ENCODE measurements at places on chromosomes 4 and X.
A peak's percentile ranks its signal among the peaks of the same experiment; 100 is the strongest.

GRCh38 chrX:7147413-7147977 is at the start of gene STS:
STS (plus strand) TSS chrX:7147712; CDS start chrX:7253200, 105,488 bp downstream.
- DNase-seq, result peak; percentile 27

DNA sequence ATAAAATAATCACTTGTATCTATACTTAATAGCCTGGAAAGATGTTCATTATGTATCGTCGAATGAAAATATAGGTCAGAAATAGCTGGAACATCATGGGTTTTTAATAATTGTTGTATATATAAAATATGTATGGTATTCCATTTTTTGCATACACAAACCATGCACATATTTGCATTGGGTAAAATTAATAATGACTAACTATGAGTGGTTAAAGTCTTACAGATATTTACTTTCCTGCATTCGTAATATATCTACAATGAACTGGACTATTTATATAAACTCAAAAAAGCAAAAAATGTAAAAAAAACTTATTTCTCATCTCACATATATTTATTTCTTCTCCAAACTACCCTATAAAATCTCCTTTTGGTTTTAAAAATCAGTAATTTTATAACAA is 46.0 kb downstream of the CYLC1 start:
- no peak for DNase-seq

GRCh38 chr4:138367942-138368341 is 125.8 kb upstream of the SLC7A11 start:
- DNase-seq, result no peak

GRCh38 chr4:105509291-105509690 is 35.4 kb upstream of the PPA2 start:
- no peak for DNase-seq

DNA sequence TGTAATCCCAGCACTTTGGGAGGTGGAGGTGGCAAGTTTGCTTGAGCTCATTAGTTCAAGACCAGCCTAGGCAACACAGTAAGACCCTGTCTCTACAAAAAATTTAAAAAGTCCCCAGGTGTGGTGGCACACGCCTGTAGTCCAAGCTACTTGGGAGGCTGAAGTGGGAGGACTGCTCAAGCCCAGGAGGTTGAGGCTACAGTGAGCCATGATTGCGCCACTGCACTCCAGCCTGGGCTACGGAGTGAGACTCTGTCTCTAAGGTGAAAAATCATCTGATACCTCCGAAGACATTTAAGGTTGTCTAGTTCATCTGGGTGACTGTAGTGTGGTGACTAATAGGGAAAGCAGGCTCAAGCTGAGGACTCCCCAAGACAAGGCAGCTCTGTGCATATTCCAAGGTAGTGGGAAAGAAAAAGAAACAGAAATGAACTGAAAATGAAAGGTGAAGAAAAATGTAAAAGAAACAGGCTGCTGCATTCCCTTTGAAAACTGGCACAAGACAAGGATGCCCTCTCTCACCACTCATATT is 23.3 kb downstream of the FRYL start:
- no peak for DNase-seq

DNA sequence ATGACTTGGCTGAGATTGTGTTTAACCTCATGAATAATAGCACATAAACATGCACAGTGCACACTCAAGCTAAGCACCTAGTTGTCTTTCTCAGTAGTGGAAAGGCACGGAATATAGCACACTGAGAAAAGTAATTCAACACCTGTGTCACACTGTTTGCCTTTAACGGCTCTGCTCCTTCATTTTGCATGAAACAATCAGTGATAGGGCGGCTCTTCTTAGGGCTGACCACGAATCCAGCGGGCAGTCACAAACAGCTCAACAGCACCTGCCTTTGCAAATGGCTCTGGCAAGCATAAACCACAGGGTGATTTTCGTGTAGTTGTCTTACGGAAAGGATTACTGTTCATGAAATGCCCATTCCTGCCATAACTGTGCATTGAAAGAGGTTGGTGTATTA is 954.0 kb upstream of the TENM3 start:
- no peak for DNase-seq

GRCh38 chrX:6266041-6266440 is 37.4 kb upstream of the NLGN4X start:
- DNase-seq, result no peak

DNA sequence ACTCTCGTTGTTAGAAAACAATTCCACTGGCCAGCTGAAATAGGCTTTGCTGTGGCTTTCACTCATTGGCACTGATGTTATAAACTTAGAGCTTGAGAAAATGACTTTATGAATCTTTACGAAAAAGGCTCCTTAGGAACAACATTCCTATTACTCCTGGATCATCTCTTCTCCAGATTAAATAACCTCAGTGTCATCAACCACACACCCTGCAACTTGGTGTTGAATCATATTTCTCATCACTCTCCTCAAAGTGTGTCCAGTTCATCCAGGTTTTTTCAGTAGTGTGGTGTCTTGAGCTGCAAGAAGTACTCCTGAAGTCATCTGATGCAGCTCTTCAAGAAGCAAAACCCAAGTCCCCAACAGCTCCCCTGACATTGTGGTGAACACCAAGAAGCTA is 28.1 kb upstream of the ANOS1 start:
- DNase-seq, result no peak

DNA sequence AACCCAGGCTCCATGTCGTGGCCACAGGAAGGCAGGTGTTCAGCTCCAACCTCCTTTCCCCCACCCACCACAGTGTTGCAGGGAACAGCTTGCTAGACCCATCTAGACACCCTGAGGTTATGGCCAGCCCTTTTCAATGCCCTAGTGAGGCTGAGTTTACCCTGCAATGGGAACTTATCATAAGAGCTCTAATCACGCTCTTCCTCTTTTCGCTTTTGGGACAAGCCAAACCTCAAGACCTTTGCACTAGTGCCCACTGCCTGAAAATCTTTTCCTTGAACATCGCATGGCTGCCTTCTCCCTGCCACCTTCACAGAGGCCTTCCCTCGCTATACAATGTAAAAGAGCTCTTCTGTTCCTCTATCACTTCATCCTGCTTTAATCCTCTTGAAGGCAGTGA is 2.4 kb upstream of the FGFBP2 start:
- DNase-seq, result no peak

GRCh38 chr4:35138449-35138848 is 1105.9 kb downstream of the ARAP2 start:
- no peak for DNase-seq

- DNase-seq, result no peak
Measured at GRCh38 chr4:59655996-59656395, 1544.1 kb upstream of the ADGRL3 start.

DNA sequence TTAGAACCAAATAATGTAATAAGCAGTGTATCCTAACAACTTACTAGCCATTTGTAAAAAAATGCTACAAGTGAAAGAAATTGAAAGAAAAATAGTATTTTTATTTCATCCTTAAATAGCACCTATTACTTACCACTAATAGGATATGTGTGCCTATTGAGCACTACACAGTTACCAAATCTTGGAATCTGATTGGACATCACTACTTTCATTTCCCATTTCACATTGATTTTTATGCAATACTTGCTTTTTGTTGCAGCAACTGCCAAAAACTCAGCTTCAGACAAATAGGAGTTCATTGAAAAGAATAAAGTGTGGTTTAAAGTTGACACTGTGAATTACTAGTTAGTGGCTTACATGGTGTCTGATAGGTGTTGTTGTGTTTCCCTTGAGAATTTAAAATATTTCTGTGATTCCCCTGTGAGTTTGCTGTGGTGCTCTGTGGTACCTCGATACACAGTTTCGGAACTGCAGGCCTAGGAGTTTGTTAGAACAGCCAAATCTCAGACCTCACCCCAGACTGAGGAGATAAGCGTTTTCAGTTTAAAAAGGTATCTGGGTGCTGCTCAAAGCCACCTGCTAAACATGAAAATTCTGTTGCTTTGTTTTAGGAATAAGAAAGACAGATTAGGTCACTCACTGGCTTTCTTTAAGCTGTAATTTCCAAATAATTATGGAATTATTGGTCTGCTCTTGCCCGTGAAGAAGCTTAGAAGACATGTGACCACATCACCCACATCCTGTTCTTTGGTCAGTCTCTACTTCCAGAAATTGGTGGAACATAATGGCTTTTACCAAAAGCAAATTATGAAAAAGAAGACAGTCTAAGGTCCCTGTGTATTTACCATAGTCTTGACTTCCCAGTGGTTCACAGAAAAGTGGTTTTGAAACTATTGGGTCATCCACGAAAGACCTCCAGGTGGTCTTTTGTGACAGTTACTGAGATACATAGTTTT is 97.8 kb downstream of the SYTL5 start:
- no peak for DNase-seq

DNA sequence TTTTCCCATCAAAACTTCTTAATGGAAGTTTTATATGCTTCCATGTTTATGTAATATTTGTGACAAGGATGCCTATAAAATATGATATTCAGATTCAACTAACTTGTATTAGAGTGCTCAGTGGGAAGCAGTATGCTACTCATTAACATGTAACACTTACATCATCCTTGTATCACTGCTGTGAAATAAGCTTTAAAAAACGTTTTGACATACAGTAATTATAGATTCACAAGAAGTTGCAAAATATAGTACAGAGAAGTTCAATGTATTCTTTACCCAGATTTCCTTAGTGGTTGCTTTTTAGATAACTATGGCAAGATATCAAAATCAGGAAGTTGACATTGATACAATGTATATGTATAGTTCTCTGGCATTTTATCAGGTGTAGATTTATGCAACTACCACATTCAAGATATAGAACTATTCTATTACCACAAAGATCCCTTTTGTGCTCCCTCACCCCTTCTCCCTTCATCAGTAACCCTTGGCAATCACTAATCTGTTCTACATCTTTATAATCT is 56.3 kb downstream of the DTHD1 start:
- DNase-seq, result no peak

GRCh38 chrX:130085551-130086446 is 24.5 kb downstream of the ELF4 start:
- DNase-seq, result no peak

- DNase-seq, result no peak
Measured at GRCh38 chrX:56782352-56782751, 53.3 kb downstream of the NBDY start.

DNA sequence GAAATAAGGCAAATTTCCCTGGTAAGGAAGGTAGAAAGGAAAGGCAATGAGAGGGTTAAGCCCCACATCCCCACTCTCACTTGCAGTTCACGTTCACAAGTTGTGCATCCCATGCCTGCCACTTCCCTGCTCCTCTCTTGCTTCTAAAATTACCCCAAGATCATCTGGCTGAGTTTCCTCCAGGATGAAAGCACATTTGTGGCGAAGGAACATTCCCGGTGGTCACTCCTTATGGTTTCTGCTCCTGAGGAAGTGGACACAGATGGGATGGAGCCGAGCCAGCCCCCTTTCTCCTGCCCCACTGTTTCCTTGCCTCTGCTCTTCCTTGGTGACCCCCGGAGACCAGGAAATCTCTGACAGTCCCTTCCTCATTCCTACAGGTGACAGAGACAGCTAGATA is 37.5 kb downstream of the SPINK2 start:
- DNase-seq, result no peak

- DNase-seq, result no peak
Measured at GRCh38 chrX:97751735-97752134, 868.0 kb downstream of the RPA4 start.

- DNase-seq, result no peak
Measured at GRCh38 chr4:91824773-91825172, 479.0 kb upstream of the GRID2 start.

GRCh38 chr4:44985938-44986337 is 259.6 kb upstream of the GNPDA2 start:
- DNase-seq, result no peak

GRCh38 chr4:141109983-141110382 is 23.3 kb downstream of the RNF150 start:
- DNase-seq, result no peak

DNA sequence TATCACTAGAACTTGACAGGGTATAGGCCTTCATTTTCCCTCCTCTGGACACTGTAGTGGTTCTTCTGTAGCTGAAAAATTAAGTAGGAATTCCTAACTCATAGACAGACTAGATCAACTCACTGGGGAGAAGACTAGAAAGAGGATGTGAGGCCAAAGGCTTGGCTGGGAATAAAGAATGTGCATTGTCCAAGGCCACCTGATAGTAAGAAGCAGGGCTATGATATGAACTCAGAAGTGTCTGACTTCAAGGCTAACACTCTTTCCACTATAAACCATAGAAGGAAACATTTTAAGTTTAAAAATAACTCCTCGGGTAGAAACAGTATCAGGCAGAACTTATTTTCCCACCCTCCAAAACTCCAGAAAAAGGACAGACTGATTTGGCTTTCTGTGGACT is 346.6 kb downstream of the OPHN1 start:
- no peak for DNase-seq

GRCh38 chr4:175906384-175906783 is 94.3 kb upstream of the GPM6A start:
- peak; percentile 52 for DNase-seq

GRCh38 chr4:86608757-86609375 is 14.8 kb downstream of the PTPN13 start:
- DNase-seq, result no peak

Measured in nucleus accumbens (tissue), 56 donors.